ENCODE measurements at places on chromosomes 5 and 9.

DNA sequence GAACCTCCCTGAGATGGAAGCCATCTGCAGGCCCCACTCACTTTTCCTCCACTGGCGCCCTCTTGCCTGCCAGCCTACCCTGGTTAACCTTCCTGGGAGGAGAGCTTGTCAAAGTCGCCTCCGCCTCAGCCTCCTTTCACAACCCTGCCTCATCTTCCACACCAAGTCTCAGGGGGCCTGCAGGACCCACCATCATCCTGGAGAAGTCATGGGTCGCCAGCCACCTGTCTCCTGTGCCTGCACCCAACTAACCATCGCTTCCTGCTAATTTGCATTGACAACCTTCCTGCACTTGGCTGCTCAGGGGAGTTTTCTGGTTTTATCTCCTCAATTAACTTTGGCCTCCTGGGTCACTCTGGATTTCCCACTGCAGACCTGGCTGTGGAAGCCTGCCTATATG lies 52.8 kb upstream of the GRHPR start:
- DNase-seq: no peak

- no peak for DNase-seq
These were observed 92.7 kb upstream of the RUFY1 start for GRCh38 chr5:179457612-179458011.

GRCh38 chr5:71738662-71739361 lies 19.7 kb downstream of the CARTPT start:
- DNase-seq: no peak

DNA sequence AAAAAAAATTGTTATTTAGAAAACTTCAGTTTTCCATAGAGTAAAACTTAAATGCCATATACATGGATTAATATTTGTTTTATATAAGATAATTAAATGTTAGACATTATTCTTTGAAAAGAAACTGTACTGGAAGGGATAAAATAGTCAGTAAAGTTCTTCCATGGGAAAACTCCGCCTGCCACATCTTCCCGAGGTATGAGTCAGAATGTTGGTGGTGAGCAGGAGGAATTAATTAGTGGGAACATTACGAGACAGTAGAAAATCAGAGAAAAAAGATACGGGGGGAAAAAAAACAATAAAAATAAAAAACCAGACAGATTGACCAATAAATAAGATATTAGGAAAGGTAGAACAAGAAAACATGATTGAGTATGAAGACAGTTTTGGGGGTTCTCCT lies 930.3 kb upstream of the C9orf72 start:
- no peak for DNase-seq

- no peak for DNase-seq
These were observed 63.3 kb downstream of the PLPP1 start for GRCh38 chr5:55471468-55471867.

GRCh38 chr5:170360709-170361108 lies 28.5 kb downstream of the KCNMB1 start:
- DNase-seq: no peak

- no peak for DNase-seq
These were observed 18.3 kb upstream of the RXRA start for GRCh38 chr9:134307674-134308638.

GRCh38 chr5:14928661-14929060 lies 57.1 kb upstream of the ANKH start:
- DNase-seq: no peak

DNA sequence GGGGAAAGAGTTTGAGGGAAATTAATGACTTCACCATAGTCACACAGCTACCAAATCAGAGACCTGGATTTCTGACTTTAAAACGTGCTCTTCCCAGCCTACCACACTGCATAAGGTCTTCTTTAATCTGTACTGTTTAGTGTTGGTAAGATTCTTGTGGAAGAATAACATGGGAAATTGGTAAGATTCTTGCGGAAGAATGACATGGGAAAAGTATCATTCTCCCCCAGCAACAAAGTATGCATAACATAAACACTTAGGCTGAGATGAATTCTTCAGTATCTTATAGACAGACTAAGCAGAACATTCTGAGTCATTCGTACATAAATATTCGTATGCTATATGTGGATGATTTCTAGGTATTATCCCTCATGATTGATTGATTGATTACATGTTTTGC lies 170.4 kb downstream of the FOCAD start:
- no peak for DNase-seq

DNA sequence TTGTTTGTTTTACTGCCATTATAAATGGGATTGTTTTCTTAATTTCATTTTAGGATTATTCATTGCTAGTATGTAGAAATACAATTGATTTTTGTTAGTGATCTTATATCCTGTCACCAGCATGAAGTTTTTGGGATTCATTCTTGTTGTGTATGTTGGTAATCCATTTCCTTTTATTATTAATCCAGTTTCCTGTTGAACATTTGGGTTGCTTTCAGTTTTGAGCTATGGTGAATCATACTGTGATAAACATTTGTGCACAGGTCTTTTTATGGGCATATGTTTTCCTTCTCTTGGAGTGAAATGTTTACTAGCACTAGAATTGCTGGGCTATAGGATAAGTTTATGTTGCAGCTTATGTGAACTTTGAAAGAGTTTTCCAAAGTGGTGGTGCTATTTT lies 69.6 kb downstream of the MAN2A1 start:
- no peak for DNase-seq

DNA sequence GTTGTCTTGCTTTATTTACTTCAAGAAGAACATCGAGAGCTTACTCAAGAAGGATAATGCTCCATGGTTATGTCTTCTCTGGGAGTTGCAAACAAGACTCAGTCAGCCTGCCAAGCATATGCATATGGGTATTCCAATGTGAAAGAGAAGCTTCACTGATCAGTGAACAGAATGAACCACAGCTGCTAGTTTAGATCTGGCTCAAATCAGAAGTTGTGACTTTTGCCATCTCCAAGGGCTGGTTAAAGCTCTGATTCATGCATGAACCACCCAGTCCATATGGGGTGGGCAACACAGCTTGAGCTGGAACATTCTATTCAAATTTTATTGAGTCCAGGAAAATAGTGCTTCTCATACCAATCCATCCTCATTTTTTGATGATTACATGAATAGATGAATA lies 50.0 kb downstream of the ATPSCKMT start:
- DNase-seq: no peak

GRCh38 chr5:66438087-66438486 lies 158.1 kb upstream of the MAST4 start:
- no peak for DNase-seq

- no peak for DNase-seq
These were observed 103.6 kb upstream of the SSBP2 start for GRCh38 chr5:81854485-81854884.

DNA sequence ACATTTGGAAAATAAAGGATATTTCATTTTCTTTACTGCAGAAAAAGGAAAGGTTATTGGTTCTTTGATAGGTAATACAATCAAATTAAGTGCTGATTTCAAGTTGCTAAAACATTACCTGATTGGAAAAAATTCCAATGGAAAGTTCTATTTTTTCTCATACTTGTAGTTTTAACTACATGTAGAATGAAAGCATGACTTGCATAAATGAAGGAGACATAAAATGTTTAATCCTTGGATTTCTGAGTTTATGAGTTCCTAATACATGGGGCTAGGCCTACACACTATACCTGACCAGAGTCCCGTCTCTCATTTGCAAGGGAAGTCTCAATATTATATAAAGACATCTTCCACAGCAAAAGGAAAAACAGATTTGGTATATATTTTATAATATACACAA lies 5.2 kb upstream of the MEIKIN start:
- no peak for DNase-seq

DNA sequence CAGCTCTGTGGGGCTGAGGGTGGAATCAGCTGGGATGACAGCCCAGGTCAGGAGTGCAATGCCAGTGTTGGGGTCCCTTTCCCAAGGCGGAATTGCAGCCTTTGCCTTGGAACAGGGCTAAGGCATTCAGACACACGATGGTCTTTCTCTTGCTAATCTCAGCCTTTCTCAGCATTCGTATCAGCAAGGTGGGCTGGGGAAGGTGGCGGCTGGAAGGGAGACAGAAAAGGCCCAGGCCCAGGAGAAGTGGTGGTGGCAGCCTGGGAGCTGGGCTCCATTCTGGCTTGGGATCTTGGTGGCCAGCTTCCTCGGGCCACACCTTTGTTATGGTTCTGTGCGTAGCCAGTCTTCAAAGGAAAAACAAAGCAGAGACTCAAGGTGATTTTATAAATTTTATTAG lies 1.1 kb upstream of the ARHGEF28 start:
- DNase-seq: no peak

- DNase-seq: no peak
These were observed 363.3 kb upstream of the RPS23 start for GRCh38 chr5:82641331-82642003.

GRCh38 chr5:85205430-85205829 lies 820.8 kb upstream of the EDIL3 start:
- no peak for DNase-seq

DNA sequence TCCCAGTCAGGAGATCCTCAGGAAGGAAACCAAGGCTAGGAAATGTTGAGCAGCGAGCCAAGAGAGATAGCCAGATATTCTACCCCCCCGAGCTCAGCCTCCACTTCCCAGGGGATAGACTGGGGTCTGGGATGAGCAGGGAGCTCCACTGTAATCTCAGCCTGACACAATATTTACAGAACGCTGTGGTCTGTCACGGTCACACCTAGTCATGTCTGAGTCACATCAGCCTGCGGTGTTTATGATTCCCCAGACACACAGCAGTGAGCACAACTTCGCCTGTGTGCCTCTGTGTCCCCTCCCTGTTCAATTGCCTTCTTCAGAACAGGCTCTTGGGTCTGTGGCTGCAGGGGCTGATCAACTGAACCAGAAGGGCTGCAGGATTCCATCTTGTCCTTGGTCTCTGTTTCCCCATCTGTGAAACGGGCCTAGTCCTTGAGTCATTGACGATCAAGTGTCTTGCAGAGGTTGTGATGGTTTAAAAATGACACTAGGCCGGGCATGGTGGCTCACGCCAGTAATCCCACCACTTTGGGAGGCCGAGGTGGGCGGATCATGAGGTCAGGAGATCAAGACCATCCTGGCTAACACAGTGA lies 8.6 kb upstream of the PRRX2 start:
- DNase-seq: no peak

DNA sequence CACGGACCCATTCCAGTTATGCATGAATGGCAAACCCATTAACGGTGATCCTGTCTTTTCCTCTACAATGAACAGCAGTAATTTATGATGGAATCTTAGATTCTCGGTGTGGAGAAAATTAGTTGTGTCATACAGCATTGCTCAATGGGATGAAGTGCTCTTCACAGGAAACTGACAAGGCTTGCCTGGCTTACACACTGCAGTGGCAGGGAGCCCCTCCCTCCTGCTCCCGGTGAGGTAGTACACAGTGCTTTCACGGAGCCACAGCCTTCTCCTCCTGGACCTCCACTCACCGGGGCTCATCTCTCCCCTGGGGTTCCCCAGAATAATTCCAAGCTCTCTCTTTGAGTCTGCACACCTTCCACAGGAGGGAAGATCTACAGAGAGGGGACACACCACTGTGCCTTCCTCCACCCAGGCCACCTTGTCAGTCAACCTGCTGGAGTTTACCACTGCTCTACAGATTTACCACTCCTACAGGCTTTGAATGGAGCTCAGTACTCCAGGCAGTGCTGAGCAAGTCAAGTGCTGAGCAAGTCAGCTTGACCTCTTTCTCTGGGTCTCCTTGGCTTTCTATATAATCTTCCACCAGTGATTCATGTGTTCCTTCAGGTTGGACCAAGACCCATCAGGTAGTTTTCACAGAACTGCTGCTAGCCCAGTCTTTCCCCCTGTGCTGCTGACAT lies 59.1 kb upstream of the TBC1D2 start:
- DNase-seq: no peak

GRCh38 chr5:16888694-16889124 lies 47.4 kb downstream of the MYO10 start:
- no peak for DNase-seq

GRCh38 chr9:117733465-117733864 lies 29.3 kb downstream of the TLR4 start:
- DNase-seq: no peak

DNA sequence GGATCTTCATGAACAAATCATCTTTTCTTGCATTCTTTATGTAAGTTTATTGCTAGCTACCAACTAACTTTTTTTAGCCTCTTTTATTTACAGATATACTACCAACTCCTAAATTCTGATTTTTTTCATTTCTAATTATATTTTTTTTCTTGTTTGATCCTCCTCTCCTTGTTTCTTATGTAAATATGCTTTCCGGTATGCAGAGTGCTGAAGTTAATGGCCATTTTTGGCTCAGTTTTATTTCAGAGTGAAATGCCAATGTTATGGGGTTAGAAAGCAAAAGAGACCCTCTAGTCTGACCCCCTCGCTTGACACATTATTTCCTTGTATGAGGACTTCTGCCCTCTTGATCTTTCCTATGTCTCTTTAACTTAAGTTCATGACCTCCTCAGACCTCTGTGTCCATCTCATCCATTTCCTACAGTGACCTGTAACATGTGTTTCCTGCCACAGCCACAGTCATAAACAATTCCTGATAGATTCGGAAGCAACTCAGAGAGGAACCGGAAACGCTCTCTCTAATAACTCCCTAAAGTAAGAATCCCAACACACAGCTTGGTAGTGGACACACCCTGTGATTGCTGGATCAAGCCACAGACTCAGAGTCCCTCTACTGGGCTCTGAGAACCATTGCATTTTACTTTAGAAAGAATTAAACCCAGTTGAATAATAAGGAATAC lies 42.9 kb upstream of the AFAP1L1 start:
- DNase-seq: no peak

- DNase-seq: peak; percentile 51
These were observed 76.8 kb downstream of the CFAP77 start for GRCh38 chr9:132486706-132487350.

DNA sequence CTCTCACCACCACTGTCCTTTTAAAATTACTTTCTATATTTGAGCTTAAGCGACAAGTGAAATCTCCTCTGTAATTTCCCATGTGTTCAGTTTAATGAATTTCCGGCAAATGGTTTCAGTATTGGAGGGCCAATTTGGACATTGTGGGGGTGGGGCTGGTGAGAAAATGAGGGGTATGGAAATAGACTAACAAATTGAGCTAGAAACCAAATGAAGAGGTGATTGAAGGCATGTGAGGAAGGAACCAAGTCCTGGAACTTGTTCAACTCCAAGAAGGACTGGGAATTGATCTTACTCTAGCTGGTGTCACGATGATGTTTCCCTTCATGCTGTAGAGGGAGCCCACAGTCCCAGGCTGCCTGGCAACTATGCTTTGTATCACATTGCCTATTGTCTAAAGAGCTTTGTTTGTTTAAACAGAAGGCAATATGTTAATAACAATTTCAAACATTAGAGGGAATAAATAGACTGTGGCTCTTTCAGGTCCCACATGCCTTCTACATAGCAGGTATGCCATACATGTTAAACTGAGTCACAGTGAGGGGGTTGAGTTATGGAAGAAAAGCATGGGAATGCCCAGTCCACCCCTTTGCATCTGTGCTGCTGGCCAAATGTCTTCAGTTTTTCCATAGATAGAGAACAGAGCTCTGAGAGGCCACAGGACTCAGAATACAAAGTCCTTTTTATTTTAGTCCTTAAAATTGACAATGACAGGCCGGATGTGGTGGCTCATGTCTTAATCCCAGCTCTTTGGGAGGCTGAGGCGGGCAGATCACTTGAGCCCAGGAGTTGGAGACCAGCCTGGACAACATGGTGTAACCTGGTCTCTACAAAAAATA lies 25.0 kb upstream of the MATR3 start:
- no peak for DNase-seq

- no peak for DNase-seq
These were observed 15.1 kb upstream of the PHF19 start for GRCh38 chr9:120891884-120892747.
